Fibroblast of skin of abdomen (primary cell): ENCODE measurements at places on chromosomes 3 and 15.
A peak's percentile ranks its signal among the peaks of the same experiment; 100 is the strongest.

DNA sequence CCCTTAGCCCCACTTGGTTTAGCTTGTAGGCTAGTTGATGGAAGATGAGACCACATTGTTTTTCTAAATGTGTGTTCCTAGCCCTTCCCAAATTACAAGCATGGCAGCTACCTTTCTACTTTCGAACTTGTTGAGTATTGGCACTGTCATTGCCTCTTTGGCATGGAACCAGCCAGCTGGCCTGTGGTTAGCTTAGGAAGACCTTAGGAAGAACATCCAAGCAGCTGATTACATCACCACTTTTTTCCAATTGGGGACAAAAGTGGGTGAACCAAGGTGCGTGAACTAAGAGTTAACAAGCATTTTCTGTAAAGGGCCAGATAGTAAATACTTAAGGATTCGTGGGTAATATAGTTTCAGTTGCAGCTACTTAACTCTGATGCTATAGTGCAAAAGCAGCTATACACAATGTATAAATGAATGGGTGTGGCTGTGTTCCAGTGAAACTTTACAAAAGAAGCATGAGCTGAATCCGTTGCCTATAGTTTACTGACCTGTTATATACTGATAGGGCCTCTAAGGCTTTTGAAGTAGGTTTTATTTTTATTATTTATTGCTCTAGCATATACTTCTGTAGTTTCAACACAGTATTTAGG, 8.5 kb downstream of the KLHL18 start:
- DNase-seq, result no peak

DNA sequence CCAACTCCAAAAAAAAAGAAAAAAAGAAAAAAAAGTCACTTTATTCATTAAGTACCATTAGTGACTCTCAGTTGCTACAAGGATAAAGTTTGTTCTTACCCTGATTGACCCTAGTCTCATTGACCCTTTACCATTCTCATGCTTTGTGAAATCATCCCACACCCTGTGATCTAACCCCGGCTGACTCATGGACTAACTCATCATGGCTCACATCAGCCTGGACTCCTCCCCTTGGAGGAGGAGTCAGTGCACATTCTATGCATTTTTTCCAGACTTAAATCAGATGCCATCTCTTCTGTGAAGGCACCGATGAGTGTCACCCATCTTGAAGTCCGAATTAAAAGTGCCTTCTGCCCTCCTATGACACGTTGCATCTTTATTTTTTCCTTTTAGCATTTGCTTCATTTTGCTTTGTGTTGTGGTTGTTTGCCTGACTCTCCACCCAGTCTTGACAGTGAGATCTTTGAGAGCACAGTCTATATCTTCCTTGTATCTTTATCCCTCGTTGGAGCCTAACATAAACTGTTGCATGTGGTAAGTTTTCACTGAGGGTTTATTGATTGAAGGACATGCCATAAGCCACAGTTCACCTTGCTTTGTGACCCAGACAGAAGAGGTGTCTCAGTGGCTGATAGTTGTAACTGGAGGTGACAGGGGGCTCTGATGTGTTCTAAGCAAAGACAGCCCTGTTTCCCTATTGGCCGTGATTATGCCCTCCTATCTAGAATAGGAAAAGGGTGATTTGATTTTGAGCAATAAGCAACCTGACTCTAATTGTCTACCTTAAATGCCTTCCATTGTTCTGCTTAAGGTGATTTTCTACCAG, 72.1 kb downstream of the IL1RAP start:
- peak; percentile 84 for DNase-seq

- DNase-seq, result peak; percentile 16
Measured at GRCh38 chr15:94230431-94230882, 904 bp upstream of the MCTP2 start.

DNA sequence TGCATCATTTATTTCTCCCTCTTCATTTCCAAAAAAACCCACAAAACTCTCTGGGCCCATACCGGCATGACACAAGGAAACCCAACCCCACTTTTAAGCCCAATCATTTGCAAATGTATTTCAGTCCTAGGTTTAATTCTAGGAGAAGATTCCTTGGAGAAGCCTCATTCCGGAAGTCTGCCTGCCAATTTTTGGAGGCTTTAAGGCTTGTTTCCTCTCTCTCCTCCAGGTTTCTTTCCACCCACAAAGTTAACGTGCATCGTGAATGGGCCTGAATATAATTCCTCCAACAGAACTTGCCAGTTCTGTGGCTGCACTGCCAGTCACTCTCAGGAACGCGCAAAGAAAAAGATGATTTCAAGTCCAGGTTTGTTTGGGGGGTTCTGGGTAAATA, 69.9 kb upstream of the FOXP1 start:
- no peak for DNase-seq

DNA sequence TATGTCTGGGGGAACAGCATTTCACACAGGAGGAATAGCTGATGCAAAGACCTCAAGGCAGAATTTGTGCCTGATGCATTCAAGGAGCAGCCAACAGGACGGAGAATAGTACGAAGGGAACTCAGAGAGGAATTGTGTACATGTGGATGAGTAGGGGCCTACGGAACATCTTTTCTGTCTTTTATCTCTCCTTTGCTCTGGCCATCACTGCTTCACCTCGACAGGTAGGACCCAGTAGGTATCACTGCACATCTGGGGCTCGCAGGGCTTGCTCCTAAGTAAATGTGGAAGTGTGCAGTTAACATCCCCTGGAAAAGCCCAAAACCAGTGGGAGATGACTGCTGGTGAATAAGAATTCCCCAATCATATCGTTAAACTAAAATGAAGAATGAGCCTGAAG, 56.4 kb upstream of the POU1F1 start:
- DNase-seq, result no peak

DNA sequence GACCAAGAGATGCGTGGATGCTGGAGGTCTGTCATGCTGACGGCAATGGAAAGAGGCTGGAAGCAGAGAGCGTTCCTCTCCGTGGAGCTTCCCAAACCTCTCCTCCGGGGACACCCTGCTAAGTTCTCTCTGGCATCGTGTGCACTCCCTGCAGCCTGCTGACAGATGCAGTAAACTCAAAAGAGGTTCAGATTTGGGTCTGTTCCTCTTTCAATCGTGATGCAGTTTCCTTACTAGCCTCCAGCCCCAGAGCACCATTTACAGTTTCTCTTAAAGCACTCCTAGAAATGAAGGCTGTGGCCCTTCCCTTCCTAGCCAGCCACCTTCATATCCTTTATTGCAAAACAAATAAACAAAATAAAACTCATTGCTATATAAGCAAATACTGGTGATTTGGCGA, 47.3 kb upstream of the LRRC58 start:
- no peak for DNase-seq

DNA sequence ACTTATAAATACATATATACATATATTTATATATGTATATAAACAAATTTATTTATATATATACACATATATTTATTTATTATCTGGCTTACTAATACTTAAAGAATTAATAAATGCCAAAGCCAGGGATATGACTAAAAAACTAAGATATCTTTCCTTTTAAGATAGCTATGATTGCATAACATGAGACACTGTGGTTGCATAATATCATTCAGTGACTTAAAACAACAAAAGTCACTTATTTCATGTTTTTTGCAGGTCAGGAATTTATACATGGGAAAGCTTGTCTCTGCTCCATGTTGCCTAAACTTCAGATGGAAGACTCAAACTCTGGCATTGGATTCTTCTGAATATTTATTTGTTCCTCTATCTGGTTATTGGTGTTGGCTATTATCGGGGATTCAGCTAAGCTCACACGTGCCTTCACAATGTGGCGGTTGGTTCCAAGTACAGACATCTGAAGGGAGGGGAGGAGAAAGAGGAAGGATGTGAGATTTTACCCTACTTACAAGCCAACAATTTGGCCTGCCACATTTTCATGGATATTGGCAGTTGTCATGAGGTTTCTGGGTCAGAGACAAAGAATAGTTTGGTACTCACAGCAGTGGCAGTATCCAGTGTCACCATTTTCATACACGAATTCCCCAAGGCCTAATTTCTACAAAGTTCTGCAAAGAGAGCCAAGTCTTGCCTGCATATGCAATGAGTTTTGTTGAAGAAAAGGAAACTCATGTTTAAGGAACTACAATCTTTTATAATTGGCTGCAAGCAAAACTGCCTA, 381.6 kb downstream of the EPHA3 start:
- DNase-seq, result no peak

DNA sequence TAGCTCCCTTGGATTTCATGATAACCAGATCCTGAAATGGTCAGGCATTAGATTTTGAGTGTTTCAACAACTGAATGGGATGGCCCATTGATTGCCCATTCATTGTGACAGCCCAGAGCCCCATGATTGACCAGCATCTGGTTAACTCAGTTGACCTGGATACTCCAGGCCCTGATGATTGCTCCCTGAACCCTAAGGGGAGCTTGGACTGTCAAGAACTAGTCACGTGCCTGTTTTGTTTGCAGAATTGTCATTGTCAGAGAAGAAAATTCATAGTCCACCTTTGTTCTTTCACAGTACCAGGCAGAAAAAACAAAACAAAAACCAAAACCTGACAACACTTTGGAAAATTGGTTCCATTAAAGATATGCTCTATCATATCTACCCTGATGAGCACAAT, 241.3 kb upstream of the ONECUT1 start:
- no peak for DNase-seq
